Activated T-cell treated with anti-CD3 and anti-CD28 coated beads for 48 hours (primary cell): ENCODE measurements at places on chromosomes 3 and 15.

DNA sequence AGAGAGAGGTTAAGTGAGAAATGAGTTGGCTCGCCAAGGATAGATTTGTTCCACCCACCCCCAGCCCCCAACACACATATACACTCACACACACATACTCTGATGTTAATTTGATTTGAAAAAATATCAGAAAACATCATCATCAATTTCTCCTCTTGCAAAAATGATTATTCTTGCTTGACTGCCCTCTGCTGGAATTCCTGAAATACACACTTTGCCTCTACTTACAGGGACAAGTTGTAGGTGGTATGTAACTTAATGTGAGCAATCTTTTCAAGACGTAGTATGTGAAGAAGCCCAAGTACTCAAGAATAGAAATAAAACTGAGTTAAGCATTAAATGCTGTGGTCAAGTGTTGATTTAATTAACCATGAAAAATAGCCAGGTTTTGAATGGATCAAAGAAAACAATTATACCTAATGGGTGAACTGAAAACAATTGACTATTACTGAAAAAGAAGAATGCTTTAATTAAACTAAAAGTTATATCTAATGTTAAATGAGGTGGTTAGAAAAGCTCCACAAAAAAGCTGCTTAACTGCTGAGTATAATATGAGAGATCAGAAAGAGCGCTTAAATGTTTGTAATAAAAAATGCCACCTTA, 46.6 kb upstream of the MDFIC2 start:
- DNase-seq, result no peak

DNA sequence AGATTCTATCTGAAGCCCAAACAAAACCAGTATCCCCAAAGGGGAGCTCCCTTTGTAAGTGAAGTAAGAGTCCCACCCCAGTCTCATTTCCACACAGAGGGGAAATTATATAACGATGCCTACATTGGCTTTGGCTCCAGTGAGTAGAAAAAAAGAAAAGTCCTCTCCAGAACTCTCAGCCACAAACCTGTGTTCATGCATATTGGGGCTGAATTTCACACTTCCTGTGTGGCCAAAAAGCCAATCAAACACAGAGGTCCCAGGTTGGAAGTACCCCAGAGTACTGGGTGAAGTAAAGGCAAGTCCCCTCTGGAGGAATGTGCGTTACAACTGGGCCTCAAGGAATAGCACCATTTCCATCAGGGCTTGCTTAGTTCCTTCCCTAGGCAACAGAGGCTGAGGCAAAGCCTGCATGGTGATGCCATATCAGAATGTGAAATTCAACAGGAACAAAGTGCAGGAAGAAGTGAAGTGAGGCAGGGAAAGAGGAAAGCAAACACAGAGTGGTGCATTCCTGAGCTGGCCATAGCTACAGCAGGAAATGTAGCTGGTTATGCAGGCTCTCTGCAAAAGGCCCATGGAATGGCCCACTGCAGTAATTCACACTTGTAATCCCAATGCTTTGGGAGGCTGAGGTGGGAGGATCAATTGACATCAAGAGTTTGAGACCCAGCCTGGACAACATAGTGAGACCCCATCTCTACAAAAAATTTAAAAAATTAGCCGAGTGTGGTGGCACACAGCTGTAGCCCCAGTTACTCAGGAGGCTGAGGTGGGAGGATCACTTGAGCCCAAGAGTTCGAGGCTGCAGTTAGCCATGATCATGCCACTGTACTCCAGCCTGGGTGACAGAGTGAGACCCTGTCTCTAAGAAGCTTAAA, 16.6 kb upstream of the CX3CR1 start:
- no peak for DNase-seq

- DNase-seq, result no peak
Observed at GRCh38 chr3:105836533-105836932, 32.3 kb downstream of the CBLB start.

DNA sequence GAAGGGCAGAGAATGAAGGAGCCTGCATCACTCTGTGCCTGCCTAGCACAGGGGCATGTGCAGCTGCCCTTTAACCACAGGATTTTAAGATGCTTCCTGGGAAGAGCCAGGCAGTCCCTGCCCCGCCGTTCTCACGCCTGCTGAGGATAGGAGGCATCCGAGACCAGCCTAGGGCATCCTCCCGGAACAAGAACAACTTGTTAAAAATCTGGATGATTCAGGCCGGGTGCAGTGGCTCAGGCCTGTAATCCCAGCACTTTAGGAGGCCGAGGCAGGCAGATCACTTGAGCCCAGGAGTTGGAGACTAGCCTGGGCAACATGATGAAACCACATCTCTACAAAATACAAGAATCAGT, 15.2 kb downstream of the NRROS start:
- DNase-seq, result no peak

DNA sequence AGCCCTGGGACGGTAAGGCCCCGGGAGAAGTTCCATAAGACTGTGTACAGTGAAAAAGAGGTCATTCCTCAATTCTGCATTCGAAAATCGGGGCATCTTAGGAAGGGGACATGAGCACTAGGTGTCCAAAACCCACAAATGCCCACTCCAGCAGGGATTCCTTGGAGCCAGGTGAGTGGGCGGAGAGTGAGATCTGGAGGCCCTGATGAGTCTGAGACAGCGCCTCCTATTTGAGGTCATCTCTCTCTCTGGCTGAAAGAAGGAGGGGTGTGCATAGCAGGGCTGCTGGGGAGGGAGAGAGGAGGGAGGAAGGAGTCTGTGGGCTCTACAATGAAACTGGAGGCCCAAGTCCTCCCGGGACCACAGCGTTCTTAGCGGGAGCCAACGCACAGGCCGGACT, 38.1 kb upstream of the LACTB start:
- DNase-seq, result no peak

DNA sequence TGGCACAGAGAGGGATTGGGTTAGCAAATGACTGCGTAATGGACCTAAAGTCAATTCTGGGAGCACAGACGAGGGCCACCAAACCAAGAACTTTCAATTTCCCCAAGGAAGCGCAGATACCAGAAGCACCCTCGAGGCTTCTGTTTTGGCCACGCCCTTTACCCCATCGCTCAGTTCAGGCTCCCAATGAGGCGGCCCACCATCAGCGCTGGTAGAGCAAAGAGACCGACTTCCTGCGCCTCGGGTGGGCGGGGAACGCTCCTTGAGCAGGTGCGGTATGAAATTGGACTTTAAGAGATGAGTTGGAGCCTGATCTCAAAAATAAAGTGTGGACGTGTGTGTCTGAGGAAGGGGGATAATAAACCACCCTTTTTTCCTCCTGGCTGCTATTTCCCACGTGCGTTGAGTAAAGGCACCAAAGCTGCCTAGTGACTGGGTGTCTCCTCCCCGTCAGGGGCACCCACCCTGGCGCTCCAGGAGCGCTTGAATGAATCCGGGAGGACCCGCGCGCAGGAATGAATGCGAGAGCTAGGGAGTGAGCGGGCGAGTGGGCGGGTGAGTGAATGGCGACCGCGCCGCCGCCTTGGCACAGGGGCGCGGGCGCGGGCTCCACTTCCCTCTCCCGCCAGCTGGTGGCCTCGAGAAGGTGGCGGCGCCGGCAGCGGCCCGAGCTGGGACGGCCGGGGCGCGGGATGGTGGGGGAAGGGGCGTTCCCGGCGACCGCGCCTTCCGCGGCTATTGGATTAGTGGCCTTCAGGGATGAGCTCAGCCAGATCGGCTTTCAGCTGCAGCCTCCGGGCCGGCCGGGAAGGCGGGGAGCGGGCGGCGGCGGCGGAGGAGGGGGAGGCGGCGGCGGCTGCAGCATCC, at the start of gene SPSB4:
SPSB4 (plus strand) TSS at position 772 of the 867 bp plus-strand sequence. CDS start 14,758 bp downstream, outside the sequence.
- peak; percentile 22 for DNase-seq

DNA sequence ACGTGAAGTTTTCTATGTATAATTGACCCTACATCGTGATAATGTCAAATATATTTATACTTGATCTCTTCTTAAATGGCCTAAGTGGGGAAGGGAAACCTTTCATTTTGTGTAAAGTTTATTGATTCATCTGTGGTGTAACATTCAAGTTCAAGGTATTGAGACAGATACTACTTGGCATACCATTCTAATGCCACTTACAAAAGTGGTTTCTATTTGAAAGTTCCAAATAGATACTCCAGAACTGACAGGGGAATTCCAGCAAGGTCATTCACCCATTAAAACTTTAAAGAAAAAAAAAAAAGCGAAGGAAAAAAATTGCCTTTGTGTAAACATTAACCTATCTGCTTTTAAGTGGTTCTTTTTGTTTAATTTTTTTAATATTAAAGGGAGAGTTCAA, 45.3 kb upstream of the MAP3K13 start:
- no peak for DNase-seq

GRCh38 chr3:117486719-117487716, 777.4 kb downstream of the TUSC7 start:
- DNase-seq, result no peak

DNA sequence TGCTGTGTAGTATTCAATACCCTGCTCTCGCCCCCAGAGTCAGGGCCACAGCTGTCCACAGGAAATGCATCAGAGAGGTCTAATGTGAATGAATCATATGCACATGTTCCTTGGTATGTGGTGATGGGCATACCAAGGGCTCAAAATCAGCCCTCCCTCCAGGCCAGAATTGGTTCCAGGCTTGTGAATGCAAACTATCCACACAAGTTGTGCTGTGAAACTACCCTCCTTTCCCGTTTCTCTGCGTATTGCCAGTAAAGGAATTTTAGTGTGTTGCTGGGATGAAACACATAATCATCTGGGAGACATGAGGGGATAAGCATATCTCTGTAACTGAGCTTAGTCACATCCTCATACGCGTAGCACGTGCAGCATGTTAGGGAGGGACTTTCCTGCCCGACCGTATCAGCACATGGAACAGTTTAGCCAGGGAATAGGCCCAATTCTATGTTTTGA, 9.2 kb upstream of the MME start:
- no peak for DNase-seq

GRCh38 chr3:8509961-8510360, 8.3 kb downstream of the LMCD1 start:
- DNase-seq, result no peak

DNA sequence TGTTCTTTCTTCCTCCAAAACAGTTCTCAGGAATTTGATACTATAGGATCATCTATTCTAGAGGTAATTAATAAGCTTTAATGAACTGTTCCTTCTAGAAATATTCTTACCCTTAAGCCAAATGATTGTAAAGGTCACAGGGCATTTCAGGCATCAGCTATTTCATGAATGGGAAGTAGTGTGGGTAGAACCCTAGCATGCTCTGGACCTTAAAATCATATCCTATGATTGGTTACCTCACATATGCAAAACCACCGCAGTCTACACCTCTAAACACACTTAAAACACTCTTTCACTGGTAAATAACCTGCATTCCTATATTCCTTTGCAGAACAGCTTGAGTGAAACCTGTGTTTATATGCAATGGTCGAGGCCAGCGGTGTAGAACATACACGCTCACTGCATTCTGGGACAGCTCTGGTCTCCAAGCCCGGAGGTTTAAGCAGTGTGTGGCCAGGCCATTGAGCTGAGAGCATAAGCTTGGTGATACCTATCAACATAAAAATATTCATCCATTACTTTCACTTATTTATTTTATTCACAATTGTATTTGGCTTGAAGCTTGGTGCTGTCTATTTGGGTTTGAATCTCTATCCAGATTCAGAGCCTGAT, 87.7 kb upstream of the RASGRP1 start:
- no peak for DNase-seq

GRCh38 chr3:160090653-160091052, 102.0 kb downstream of the IL12A start:
- no peak for DNase-seq

GRCh38 chr3:133853063-133853924, 42.4 kb downstream of the RAB6B start:
- DNase-seq, result no peak

DNA sequence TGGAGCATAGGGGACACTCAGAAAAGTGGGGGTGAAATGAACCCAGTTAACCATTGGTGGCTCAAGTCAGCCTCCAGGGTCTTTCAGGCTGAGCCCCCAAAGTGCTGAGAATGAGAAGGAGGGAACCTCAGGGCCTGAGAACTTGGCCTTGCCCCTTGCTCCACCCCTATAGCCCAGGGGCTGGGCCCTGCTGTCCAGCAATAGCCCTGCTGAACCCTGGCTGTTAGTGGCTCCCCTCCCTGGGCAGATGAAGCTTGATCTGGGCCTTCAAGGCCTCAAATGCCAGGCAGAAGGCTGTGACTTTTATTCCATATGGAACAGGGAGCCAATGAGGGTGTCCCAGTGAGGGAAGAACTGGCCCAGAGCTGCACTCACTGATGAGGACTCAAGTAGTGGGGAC, 16.2 kb downstream of the ADAMTS7 start:
- DNase-seq, result no peak

DNA sequence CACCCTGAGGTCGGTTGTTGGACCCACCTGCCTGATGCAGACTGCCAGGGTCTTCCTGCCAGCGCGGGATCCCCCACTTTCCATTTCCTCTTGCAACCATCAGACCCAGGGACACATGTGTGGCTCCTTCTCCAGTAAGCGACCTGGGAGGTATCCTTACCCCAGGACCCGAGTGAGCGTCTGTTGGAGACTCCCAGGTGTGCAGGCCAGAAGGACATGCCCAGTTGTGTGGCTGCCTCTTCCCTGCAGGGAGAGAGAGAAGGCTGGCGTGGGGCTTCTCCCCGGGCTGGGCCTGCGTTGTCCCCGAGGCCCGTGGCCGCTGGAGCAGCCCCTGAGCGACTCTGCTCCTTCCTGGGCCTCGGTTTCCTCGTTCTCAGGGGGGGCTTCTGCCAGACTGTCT, 56.8 kb downstream of the APBA2 start:
- DNase-seq, result no peak

- DNase-seq, result no peak
Observed at GRCh38 chr3:65334045-65334665, 646.4 kb upstream of the ADAMTS9 start.

- DNase-seq, result no peak
Observed at GRCh38 chr3:71360180-71360579, 223.3 kb downstream of the FOXP1 start.

GRCh38 chr3:18290157-18290556, 135.0 kb downstream of the SATB1 start:
- no peak for DNase-seq

DNA sequence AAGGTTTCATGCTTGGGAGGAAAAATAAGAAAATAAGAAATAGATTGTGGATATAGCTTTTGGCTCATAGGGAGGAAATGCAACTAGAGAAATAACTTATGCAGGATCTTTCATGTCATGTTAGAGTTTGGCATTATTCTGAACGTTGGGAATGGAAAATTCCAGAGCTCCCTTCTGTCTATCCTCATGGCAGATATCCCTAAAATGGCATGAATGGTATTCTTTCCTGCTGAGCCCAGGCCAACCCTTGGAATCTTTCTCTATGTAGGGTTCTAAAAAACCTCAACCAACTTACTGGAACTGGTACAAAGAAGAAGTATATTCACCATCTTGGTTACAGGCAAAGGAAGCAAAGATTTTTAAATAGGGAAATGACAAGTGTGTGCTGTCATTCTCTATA, 212.5 kb downstream of the CHST2 start:
- no peak for DNase-seq

DNA sequence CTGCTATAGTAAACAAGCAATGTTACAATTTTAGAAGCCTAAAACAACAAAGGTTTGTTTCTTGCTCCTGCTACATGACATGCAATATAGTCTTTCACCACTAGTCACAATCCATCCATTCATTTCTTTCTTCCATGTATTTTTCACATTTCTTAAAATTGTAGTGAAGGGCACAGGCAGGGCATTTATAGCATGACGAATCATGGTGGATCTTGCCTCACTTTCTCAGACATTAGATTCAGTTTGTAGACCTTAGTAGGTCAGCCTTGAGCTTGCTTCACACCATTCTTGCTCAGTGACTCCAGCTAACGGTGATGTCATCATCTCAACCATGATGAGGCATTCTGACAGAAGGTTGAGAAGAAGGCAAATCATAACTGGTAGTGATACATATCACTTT, 546.8 kb downstream of the TBL1XR1 start:
- DNase-seq, result no peak

- DNase-seq, result no peak
Observed at GRCh38 chr15:101362359-101362758, 67.3 kb upstream of the SNRPA1 start.

- no peak for DNase-seq
Observed at GRCh38 chr3:130621824-130622223, 104.8 kb downstream of the COL6A6 start.
